ENCODE measurements at places on chromosomes 2 and 18.
A peak's percentile ranks its signal among the peaks of the same experiment; 100 is the strongest.

GRCh38 chr2:84088656-84089055 lies 370.4 kb downstream of the SUCLG1 start:
- no peak for DNase-seq

GRCh38 chr2:8559805-8560204 lies 122.1 kb upstream of the ID2 start:
- no peak for DNase-seq

GRCh38 chr2:134352844-134353243 lies 99.0 kb downstream of the MGAT5 start:
- DNase-seq, result no peak

GRCh38 chr18:79321625-79322405 lies 73.9 kb upstream of the NFATC1 start:
- no peak for DNase-seq

- no peak for DNase-seq
Observed at GRCh38 chr2:105597806-105598803, 146.6 kb upstream of the NCK2 start.

DNA sequence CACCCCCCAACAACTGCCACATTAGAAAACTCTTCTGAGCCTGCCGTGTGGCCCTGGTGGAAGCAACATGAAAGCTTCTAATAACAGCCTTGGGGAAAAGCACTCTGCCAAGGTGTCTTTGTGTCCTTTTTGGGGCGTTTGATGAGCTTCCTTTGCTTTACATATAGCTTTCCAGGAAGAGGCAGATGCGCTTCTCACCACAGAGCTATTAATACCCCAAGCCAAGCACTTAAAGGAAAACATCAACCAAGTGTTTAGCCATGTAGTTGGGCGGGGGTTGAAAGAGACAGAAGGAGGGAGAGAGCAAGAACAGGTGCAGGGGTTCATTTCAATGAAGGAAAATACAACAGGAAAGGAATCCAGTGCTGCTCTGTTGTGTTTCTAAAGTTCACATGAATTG lies 176.1 kb downstream of the VAPA start:
- DNase-seq, result no peak

GRCh38 chr2:220496513-220496912 lies 869.1 kb downstream of the SLC4A3 start:
- DNase-seq, result no peak

DNA sequence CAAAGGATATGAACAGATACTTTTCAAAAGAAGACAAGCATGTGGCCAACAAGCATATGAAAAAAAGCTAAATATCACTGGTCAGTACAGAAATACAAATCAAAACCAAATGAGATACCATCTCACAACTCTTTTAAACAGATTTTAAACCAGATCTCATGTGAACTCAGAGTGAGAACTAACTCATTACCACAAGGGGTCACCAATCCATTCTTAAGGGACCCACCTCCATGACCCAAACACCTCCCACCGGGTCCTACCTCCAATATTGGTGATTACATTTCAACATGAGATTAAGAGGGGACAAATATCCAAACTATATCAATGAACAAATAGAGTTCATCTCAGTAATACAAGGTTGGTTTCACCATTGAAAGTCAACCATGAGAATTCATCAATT lies 319.8 kb upstream of the GULP1 start:
- no peak for DNase-seq

GRCh38 chr2:26887151-26887550 lies 39.2 kb downstream of the DPYSL5 start:
- peak; percentile 31 for DNase-seq

- no peak for DNase-seq
Observed at GRCh38 chr2:23669413-23670244, 257.3 kb downstream of the ATAD2B start.

DNA sequence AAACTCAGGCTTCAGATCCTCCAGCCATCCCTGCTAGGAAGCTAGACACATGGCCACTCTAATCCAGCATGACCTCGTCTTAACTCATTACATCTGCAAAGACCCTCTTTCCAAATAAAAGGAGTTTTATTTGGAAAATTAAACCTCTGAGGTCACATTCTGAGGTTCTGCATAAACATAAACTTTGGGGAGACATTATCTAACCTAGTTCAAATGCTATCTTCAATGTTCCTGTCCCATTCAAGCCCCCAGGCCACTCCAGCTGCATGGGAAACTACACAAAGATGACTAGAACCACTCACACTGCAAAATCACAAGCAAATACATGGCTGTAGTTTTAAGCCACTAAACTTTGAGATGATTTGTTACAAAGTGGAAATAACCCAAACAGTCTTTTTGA lies 99.0 kb upstream of the RNF152 start:
- DNase-seq, result no peak

- no peak for DNase-seq
Observed at GRCh38 chr18:50918153-50918552, 39.2 kb downstream of the ME2 start.

GRCh38 chr2:223725986-223726970 lies 111.1 kb downstream of the AP1S3 start:
- no peak for DNase-seq

DNA sequence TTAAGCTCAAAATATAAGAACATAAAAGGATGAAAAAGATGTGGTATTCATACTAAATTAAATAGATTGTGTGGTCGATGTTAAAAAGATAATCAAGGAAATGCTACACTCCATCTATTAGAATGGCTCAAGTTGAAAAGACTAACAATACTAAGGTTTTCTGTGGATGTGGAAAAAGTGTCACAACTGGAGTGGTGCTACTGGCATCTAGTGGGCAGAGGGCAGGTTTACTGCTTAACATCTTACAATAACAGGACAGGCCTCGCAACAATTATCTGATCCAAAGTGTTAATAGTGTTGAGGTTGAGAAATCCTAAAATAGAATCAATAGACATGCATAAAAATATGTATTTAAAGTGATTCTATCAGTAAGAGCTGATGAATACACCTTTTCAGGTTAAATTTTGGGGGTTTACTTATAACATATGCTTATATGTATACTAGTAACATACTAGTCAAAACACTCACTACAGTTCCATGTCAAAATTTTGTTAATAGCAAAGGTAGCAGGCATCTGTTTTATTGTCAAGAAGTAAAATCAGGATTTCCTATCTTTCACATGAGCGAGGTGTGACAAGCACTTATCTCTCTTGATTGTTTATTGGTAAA lies 91.5 kb upstream of the TMEFF2 start:
- DNase-seq, result no peak

- no peak for DNase-seq
Observed at GRCh38 chr2:55877087-55877436, 46.5 kb downstream of the EFEMP1 start.

GRCh38 chr2:161604901-161605300 lies 19.3 kb upstream of the SLC4A10 start:
- no peak for DNase-seq

GRCh38 chr2:19505199-19506136 lies 147.0 kb upstream of the OSR1 start:
- no peak for DNase-seq

GRCh38 chr18:3511980-3512379 lies 62.0 kb downstream of the TGIF1 start:
- peak; percentile 68 for DNase-seq

- no peak for DNase-seq
Observed at GRCh38 chr2:37405781-37406180, 61.4 kb downstream of the QPCT start.

DNA sequence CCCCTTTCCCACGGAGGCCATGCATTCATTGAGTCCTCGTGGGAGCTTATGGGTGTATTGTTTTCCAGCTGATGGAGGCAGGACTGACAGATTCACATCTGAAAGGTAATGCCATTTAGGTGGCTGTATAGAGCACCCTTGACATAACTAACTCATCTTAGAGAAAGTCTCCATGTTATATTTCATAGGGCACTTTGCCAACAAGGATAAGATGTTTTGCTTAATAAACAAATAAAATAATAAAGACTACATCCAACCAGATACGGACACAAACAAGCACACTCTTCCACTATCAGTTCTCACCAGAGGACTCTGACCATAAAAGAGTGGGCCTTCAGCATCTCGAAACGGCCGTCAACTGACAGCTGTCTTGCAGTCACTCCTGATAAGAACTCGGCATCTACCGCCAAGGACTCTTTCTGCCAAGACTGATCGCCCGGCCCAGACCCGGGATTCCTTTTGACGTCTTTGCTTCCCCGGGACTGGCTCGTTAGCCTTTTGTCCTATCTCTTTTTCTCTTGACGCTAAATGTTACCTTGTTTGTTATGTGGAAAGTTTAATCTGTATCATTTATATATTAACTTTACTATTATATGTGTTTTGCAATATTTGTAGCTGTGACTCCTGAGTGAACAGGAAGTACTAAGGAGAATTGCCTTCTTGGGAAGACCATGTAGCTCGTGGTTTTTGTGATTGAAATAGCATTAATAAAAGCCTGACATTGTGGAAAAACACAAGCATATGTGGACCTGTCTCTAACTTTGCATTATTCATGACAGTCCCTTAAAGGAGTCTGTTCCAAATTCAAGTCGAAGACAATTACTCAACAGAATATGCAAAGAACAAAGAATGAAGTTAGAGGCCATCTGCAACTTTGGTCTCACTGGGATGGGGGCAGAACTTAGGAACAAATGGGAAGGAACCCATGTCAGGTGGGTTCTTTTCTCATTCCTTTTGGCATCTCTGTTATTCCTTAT lies 195.1 kb downstream of the LPIN1 start:
- no peak for DNase-seq

GRCh38 chr2:212414767-212415211 lies 123.8 kb downstream of the ERBB4 start:
- DNase-seq, result no peak

DNA sequence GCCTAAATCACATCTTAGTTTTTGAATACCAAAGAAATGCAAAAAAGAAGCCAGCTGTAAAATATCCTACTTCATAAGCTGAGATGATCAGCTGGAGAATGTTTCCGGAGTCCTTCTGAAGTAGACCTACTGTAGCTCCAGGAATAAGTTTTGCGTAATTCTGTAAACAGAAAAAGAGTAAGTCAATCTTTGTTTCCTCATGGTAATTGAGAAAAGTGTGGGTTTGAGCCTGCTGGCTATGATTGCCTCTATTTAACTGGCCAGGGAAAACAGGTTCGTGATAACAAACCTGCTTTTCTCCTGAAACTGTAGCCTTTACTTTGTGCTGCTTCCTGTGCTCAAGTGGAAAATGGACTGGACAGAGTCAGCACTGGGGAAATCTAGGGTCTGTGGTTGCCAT lies 58.2 kb downstream of the ITGB6 start:
- DNase-seq, result no peak

DNA sequence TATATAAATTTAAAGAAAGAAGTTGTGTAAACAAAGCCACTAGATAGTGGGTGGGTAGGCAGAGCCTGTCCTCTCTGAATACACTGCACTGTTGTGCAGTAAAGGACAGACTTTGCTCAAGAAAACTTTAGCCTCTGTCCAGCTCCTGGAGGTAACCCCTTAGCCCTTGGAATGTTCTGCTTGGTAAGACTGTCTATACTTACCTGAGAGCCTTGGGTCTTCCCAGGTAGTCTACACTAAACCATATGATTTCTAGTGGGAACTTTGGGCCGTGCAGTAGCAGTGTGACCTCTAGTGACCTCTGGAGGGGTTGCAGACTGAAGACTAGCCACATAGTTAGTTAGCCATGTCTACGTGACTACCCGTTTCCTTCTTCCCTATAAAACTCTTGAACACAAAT lies 678.3 kb upstream of the NRXN1 start:
- DNase-seq, result peak; percentile 33

GRCh38 chr2:96511851-96512250 lies 6.7 kb upstream of the NEURL3 start:
- DNase-seq, result no peak

DNA sequence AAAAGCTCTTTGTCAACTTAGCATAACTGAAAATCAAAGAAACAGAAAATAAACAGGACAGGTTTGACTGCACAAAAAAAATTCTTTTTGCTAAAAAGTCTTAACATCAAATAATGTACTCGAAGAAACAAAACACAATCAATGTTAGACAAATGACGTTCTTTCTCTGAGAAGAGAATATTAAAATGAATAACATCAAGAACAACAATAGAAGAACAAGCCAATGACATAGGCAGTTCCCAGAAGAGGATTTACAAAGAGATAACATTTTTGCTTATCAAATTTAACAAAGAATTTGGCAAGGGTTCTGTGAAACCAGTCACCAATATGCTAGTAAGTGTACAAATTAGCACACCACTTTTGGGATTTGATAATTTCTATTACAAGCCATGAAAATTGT lies 5.8 kb downstream of the GPR55 start:
- no peak for DNase-seq

DNA sequence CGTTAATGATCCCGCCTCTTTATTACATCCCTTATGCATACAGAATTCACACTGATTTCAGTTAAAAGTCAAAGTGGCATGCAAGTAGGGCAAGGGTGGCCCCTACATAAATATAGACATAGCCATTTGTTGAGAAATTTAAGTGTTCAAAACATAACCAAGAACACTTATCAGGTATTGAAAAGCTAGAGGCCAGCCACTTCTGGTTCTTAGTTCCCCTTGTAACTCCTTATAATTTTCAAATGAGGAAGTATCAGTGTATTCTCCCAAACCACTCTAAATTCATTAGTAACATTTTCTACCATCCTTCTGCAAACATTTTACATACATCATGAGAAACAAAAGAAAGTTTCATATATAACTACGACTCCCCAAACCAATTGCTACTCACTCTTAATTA lies 5.8 kb upstream of the ARL5A start:
- no peak for DNase-seq

- no peak for DNase-seq
Observed at GRCh38 chr2:238216651-238217184, 13.2 kb upstream of the ILKAP start.

DNA sequence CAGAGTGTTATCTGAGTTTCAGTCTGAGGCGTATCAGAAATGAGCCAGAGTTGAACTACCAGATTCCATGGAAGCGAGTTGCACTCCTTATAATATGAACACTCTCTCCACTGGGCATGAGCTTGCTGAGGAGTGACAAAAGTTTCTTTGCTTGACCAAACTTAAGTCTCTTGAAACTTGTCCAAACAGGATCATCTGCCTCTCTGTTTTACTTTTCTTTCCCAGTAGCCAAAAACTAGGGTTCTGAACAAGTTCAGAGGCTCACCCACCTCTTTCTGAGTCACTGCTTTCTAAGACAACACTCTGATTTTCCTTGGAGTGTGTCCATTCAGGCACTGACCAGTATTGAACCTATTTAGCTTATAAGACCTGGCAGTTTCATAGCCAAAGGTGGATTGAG lies 233.2 kb upstream of the TCF4 start:
- no peak for DNase-seq

GRCh38 chr2:13583609-13584008 lies 866.9 kb downstream of the TRIB2 start:
- DNase-seq, result no peak

Measured in hematopoietic multipotent progenitor cell (in vitro differentiated cells).